ENCODE measurements at places on chromosomes 2 and 18.
A peak's percentile ranks its signal among the peaks of the same experiment; 100 is the strongest.

DNA sequence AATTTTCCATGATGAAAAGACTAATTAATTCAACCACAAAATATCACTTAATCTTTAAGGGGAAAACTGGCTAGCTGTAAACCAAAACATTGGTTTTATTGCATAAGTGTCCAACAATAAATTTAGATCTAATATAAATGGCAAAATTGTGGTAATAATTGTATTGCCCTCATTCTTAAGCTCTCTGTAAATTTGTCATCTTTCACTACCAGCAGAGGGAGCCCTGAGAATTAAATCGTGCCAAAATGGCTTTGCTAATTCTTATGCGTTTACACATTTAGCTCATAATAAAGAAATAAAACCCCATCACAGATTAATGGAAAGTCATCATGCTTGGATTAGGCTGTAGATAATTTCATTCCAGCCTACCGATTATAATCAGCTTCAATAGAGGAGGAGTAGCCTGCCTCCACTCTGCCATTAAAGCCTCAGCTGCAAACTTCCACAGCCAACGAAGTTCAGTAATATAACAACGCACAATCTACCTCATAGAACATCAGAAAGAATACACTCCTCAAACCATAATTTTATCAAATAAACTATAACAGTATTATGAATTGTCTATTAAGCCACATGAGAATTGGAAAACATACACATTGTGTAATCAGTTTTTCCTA lies 70.0 kb upstream of the ATP5MC3 start:
- peak; percentile 32 for DNase-seq

- no peak for DNase-seq
Measured at GRCh38 chr2:220985561-220985960, 586.5 kb downstream of the EPHA4 start.

GRCh38 chr2:97734061-97735051 lies 21.0 kb downstream of the ZAP70 start:
- DNase-seq, result no peak

GRCh38 chr2:37230581-37230980 lies 815 bp downstream of the CEBPZ start:
- no peak for DNase-seq

DNA sequence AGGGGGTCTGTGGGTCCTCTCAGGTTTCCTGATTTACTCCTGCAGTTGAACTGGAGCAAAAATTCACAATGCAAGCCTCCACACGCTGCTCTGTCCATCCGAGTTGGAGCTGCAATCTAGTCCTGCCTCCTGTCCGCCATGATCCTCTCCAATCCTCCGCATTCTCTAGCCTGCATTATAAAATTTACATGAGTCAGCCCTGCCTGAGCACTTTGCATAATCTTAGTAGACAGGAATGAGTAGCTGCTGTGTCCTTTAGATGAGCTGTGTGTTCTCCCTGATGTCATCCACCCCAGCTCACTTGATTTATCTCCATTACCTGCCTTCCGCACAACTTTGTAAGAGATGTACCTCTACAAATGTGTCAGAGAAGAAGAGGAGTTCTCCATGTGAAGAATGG lies 355.6 kb downstream of the STK39 start:
- DNase-seq, result no peak

GRCh38 chr2:132417430-132418035 lies 928 bp downstream of the GPR39 start:
- no peak for DNase-seq

DNA sequence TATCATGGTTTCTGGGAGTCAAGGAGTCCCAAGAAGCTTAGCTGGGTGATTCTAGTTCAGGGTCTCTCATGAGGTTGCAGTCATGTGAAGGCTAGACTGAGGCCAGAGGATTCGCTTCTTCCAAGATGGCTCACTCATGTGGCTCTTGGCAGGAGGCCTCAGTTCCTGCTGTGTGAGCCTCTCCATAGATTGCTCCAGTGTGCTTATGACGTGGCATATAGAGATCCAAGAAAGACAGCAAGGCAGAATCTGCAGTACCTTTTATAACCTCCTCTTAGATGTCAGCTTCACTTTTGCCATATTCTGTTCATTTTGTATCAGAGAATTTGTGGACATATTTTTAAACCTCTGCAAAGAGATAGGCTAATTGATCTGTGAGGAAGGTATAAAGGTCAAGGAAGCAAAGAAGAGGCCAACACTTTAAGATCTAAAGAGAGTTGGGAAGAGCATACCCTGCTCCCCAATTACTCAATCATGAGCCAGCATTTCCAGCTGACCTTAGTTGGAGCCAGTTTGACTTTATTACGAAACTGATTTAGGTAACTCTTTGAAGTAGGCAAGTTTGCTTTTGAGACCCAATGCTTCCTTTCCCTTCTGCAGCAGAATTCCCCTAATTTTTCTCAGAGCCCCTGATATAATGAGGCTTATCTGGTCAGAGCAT lies 134.7 kb downstream of the EML6 start:
- DNase-seq, result no peak

DNA sequence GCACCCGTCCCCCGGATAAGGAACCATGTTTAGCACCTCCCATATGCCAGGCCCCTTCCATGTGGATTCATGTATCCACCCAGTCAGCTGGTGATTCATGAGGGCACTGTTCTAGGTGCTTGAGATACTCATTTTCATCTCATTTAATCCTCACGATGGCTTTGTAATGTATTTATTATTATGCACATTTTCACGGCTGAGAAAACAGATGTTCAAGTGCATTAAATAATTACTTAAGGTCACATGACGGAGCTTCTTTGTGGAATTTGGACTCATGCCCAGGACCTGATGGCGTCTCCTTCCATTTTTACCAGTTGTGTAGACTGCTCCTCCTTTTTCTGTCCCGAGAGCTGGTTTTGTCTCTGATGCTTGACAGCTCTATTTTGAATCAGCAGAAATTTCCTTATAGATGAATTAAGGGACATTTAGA lies 72.2 kb upstream of the RBM44 start:
- DNase-seq, result peak; percentile 97

- no peak for DNase-seq
Measured at GRCh38 chr2:191434072-191434471, 188.9 kb downstream of the MYO1B start.

DNA sequence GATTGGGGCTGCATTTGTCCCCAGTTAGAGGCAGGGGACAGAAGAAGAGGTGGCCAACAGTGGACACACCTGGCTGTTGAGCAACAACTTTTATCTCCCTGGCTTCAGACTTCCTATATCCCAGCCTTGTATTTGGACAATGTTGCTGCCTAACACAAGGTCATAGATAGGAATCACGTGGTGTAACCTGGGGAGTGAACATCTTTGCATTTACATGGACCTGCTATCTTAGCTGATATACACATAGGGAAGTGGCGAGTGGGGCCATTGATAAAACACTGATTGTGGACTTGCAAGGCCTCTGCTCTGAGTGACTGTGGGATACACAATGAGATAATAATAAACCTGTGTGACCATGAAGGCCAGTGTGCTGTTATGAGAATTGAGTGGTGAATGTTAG lies 26.9 kb downstream of the RAPGEF4 start:
- DNase-seq, result no peak

- DNase-seq, result no peak
Measured at GRCh38 chr2:226813148-226813701, 13.6 kb upstream of the IRS1 start.

DNA sequence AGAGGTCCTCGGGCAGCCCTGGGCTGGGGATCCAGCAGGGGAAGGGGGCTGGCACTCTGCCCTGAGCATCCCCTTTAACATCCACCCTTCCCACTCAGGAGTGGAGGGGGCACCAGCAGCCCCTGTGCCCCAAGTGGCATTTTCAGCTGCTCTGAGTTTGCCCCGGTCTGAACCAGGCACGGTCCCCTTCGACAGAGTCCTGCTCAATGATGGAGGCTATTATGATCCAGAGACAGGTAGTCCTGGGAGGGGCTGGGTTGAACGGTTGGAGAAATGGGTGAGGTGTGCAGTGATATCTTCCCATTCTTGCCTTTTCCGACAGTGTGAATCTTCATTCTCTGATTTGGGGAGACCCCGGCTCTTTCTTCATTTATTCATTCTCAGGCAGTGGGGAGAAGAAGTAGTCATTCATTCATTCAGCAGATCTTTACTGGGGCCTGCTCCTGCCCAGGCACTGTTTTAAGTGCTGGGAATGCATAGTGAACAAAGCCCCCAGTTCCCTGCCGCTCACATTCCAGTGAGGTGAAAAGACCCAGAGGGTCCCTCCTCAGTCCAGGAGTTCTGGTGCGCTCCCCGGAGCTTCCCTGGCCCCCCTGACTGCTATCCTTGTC lies 1.4 kb upstream of the KHK start:
- DNase-seq, result no peak

DNA sequence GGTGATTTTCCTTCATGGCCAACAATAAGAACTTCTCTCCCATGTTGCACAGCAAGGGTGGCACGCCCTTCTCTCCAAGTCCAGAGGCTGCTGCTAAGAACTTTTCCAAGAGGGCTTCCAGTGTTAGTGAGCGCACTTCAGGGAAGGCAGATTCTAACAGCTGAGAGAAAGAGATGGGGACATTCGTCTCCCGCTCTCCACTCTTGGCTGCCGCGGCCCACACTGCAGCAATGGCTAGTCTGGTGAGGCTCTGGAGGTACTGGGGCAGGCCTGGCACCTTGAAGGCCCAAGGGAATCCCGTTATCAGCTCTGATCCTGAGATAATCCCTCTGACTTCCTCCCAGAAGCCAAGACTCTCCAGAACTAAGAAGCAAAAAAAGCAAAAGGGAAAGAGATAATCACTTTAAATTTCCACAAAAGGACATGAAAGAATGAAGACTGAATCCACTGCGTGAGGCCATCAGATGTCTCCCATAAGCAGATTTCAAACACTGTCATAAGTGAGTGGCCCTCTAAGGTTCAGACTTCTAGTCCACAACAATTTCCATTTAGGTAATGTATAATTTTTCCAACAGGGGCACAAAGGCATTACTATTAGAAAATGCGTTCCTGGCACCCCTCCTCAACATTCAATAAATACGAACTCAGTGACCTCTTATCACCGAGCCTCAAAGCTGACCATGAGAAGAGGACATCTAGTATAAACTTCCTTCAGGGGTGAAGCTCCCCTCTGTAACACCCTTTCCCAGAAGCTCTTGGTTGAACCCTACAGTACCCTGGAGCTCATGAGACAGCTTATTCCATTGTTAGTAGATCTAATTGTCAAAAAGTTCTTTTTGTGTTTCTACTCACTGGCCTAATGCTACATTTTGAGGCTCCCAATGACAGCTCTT lies 66.7 kb upstream of the ZFP36L2 start:
- DNase-seq, result no peak

DNA sequence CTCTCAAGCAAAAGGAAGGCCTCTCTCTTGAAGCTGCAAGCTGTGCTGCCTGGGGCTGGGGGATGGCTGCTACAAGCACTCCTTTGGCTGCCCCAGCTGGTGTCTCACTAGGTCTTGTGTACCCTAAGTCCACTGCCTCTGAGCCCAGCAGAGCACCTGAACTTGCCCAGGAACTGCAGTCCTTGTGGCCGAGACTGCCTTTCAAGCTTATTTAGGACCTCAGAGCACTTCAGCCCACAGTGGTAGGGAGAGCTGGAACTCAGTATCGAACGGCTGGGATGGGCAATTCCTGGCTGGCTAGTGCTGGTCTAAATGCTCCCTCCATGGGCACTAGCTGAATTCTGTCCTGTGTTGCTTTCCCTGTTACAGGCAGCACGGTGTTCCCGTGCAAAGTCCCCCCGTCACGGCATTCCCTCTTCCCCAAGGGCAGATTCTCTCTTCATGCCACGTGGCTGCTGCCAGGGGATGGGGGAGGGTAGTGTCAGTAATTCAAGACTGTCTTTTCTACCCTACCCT lies 25.9 kb downstream of the STPG4 start:
- no peak for DNase-seq

DNA sequence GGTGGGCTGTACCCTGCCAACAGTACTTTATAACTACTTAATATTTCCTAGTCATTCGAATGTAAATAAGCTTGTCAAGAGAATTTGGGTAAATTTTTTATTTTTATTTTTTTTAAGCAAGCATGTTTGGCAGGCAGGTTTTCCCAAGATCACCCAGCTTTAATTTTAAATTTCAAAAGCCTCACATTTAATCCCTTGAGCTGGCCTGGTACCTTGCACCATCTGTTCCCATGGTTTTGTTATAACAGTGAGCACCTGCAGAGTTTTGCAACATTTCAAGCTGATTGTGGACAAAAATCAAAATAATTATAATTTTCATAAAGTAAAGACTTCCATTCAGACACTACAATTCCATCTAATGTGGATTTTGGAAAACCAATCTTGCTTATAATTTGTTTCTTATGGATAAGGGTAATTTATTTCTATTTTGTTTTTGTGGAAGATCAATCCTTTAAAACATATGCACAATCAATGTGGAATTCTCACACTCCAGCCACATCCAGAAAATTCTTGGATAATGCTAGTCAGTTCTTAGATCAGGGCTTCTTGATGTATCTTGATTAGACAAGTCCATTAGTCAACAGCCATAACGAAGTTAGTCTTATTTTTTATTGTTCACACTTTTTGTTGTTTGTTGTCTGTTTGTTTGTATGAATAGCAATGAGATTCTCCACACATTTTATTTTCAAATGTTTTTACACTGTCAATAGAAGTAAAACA lies 689.3 kb downstream of the NR4A2 start:
- DNase-seq, result no peak
